ENCODE measurements at places on chromosomes 7 and 10.

GRCh38 chr10:30827531-30828120, 198.1 kb upstream of the LYZL2 start:
- no peak for DNase-seq

- DNase-seq = no peak
Measured at GRCh38 chr10:7956508-7956907, 98.0 kb upstream of the GATA3 start.

DNA sequence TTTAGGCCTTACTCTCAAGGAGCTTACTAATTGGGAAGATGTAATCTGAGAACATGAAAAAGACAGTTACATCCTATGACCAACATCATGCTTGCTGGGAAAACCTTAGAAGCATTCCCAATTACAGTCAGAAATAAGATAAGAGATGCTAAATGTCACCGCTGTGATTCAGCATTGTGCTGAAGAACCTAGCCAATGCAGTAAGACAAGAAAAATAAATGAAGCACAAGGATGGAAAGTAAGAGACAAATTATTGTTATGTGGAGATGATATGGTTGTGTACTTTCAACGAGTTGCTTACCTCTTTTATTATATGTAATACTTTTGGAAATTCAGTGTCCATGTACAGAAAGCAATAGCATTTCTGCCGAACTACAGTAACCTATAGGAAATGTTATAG, 104.8 kb downstream of the RBM20 start:
- DNase-seq = no peak

GRCh38 chr7:151135866-151136843, 31.3 kb downstream of the GBX1 start:
- DNase-seq = no peak

DNA sequence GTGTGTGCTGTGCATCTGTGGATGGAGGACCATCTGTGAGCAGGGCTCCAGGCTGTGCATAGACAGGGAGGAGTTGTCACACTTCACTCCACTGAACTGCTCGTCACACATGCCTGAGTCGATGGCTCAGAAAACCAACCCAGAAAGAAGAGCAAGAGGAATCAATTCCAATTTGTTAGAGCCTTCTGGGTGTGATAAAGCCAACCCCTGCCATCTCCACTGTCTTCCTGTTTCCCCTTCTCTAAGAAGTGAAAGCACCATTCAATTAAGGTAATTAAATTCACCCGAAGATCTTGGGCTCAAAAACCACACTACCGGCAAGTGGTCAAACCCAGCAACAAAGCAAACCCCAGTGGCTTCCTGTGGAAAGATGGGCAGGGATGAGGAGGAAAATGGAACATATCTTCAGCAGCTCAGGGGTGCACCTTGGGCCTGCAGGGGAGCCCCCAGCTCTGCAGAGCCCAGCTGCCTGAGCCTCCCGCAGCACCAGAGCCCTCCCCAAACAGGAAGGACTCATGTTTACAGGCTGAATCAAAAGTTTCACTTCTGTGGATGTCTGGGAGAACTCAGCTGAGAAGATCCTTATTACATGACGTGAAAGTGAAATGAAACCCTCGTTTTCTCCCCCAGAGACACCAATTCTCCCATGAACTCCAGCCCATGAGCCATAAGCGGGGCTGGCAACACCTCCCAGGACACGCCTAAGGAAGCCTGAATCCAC, 10.9 kb downstream of the C10orf71 start:
- no peak for DNase-seq

DNA sequence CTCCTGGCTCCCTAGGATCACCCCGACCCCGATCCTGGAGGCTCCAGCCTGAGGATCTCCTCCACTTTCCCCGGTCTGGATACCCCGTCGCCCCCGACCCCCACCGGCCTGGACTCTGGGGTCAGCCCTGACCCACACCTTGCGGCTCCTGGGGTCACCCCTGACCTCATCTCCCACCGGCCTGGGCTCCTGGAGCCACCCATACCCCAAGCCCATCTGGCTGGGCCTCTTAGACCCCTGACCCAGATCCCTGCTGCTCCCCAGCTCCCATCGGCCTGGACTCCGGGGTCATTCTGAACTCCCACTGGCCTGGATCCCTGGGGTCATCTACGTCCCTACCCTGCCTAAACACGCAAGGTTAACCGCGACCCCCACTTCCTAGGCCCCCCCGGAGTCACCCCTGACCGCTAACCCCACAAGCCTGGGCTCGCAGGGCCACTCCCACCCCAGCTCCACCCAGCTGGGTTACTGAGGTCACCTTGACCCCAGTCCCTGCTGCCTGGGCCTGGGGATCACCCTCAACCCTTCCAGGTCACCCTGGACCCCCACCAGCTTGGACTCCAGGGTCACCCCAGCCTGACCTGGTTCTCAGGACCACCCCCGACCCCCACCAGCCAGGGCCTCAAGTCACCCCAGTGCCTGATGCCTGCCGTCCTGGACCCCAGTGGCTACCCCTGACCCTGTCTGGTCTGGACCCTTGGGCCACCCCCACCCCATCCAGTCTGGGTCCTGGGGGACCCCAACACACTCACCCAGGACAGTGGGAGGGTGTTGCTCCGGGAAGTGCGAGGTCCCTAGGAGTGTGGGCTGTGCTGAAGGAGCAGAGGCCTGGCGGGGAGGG, 1.2 kb downstream of the FOXK1 start:
- no peak for DNase-seq

DNA sequence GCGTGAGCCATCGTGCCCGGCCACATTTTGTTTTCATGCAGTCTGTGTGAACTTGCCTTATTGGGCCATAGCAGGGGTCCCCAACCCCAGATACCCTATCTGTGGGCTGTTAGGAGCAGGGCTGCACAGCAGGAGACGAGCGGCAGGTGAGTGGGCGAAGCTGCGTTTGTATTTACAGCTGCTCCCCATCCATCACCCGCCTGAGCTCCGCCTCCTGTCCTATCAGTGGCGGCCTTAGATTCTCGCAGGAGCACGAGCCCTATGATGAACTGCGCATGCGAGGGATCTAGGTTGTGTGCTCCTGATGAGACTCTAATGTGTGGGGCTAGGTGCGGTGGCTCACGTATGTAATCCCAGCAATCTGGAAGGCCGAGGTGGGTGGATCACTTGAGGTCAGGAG, 293.9 kb downstream of the CAMK1D start:
- DNase-seq = no peak

DNA sequence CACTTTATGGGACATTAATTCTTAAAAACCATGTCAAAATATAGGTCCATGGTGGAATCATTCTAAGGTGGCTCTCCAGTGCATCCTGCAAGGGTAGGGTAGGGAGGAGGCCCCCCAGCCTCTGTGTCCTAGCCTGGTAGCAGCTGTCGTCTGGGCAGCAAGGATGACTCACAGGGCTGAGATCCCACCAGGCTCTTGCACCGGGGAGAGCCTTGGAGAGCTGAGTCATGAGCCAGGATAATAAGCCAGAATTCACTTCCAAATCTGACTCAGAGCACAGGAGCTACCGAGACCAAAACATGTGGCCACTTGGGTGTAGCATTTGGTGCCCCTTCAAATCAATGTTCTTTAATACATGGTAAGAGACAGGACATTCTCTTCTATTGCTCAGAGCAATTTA, 298.5 kb downstream of the NEBL start:
- DNase-seq = no peak

GRCh38 chr10:124010563-124011131, 82.8 kb downstream of the CHST15 start:
- no peak for DNase-seq

GRCh38 chr7:98735801-98736200, 118.7 kb downstream of the NPTX2 start:
- DNase-seq = no peak

GRCh38 chr10:21402606-21403083, 122.8 kb downstream of the SKIDA1 start:
- DNase-seq = no peak

GRCh38 chr10:14556285-14556956, 218.3 kb downstream of the FAM107B start:
- no peak for DNase-seq

GRCh38 chr10:60728056-60728455, 50.2 kb upstream of the CDK1 start:
- DNase-seq = no peak

DNA sequence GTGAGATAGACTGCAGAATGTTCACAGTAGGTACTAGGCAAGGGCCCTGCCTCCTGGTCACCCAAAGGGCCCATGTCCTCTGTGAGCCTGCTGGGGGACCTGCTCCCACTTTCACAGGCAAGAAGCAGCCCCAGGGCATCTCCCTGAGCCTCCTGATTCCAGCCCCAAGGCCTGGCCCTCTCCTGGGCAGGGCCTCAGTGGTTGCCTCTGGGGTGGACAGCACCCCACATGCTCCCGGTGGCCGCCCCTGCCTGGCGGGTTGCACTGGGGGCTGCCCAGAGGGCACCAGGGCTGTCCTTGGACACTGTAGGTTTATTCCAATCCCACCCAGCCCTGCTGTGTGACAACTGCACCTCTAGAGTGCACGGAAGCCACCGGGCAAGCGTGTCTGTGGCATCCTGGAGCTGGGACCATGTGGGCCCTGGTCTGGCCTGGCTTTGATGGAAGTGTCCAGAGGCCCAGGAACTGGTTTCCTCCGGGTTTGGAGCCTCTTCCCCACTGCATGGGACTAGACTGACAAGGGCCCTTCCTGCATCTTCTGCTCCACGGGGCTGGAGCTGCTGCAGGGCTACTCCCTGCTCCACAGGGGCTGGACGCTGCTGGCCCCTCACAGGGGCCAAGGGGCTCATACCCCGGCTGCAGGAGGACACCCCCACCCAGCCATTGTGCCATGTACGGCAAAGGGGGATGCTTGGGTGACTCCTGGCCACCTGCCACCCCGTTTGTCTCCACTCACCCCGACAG, 25.0 kb upstream of the SYCE1 start:
- no peak for DNase-seq

- no peak for DNase-seq
Measured at GRCh38 chr10:131167036-131167860, 144.3 kb downstream of the TCERG1L start.

DNA sequence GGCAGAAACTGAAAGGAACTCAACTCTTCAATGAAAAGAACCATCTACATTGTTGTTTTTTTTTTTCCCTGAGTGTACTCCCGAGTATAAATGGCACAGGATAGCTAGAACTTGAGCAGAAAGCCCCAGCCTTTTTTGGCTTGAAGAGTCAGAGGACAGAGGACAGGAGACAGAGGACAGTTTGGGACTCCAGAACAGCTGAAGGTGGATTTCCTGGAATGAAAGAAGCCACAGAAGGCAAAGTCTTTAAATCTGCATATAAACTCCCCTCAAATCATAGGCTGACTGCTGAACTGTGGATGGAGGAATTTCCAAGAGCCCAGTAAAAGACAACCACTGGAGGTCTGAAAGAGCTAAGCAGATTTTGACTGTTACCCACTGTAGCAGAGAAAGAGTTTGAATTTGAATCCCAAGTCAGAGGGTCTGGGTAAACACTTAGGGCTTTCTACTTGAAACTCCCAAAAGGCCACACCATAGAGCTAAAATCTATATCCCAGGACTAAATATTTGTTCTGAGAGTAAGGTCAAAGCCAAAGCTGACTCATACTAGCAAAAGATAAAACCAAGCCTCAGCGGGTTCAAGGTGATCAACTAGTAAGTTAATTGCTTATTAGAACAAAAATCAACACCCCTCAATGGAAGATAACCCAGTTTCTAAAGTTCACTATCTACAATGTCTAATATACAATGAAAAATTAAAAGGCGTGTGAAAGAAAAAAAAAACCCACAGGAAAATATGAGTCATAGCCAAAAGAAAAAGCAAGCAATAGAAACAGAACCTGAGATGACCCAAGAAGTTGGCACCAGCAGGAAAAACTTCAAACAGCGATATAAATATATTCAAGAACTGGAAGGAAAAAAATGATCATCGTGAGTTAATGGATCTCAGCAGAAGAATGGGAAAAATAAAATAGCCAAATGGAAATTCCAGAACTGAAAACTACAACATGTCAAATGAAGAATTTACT, 1.8 kb upstream of the OPN1SW start:
- DNase-seq = no peak

DNA sequence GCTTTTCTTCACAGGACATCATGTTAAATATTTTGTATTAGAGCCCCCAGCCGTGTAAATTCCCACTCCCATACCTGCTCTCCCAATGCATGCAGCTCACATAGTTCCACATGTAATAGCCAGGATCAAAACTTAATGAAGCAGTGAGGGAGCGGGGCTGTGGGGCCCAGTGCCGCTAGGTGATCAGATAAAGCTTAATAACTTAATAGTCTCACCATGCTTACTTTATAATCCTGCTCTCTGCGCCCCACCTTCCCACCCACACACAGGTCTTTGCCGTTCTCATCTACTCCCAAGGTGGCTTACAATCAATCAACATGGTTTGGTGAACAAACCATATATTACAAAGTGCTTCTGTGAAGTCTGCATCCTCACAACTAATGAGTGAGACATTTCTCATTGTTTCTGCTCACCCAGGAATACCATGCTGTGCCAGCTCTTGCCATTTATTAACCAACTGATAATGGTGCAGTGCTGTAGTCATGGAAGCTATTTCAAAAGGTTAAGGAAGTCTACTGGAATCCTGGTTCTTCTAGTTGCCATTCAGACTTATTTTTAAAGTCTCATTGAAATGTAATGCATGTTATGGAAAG, 156.4 kb downstream of the CTTNBP2 start:
- no peak for DNase-seq

GRCh38 chr10:121015916-121016315, 164.8 kb downstream of the WDR11 start:
- DNase-seq = no peak
